ENCODE measurements at places on chromosomes 16 and 17.

DNA sequence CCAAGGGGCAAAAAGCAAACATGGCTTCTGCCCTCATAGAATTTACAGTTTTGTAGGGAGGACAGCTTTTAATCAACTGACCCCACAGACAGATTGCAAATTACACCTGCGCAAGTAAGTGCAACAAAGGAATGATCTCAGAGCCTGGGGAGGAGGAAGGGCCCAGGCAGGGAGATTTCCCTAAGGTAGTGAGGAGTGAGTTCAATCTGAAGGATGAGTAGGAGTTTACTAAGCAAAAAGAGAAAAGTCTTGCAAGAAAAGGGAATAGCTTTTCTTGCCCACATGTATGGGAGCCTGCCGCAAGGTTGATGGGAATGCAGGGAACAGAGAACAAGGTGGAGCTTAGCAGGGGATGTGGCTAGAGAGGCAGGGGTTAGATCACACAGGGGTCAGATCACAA is 1.6 kb upstream of the SOCS7 start:
- peaks cover 22% of the 10 kb centered on the region for H3K4me1 ChIP-seq
- DNase-seq, result no peak
- no peak overlapping the region for H3K4me3 ChIP-seq

GRCh38 chr17:61532826-61533225 is 58.2 kb downstream of the NACA2 start:
- H3K27me3 ChIP-seq, result no peaks in the 10 kb centered on the region
- no peaks in the 10 kb centered on the region for H3K36me3 ChIP-seq
- DNase-seq, result no peak
- H3K4me1 ChIP-seq, result no peaks in the 10 kb centered on the region
- H3K27ac ChIP-seq, result no peak overlapping the region

DNA sequence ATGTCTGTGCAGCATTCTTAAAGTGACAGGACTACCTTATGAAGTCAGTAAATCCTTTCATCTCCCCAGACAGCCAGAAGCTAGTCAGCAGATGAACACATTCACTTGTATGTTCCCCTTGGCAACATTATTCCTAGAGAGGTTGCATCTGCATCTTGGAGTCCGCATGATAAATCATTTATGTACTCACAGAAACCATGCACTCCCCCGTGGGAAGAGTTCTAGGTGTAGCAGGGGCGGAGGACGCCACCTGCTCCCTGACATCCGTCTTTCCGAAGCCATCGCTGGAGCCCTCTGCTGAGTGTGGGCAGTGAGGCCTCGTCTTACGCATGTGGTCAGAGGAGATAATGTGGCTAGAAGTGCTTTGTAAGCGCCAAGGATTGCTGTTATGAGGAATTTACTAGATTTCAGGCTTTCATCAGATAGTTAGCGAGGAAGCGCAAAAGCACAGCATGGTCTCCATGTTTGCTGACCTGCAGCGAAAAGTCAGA is 144.5 kb downstream of the RPTOR start:
- H3K4me1 ChIP-seq, result no peaks in the 10 kb centered on the region
- H3K4me3 ChIP-seq, result no peak overlapping the region
- no peak for DNase-seq
- no peak overlapping the region for H3K27ac ChIP-seq

DNA sequence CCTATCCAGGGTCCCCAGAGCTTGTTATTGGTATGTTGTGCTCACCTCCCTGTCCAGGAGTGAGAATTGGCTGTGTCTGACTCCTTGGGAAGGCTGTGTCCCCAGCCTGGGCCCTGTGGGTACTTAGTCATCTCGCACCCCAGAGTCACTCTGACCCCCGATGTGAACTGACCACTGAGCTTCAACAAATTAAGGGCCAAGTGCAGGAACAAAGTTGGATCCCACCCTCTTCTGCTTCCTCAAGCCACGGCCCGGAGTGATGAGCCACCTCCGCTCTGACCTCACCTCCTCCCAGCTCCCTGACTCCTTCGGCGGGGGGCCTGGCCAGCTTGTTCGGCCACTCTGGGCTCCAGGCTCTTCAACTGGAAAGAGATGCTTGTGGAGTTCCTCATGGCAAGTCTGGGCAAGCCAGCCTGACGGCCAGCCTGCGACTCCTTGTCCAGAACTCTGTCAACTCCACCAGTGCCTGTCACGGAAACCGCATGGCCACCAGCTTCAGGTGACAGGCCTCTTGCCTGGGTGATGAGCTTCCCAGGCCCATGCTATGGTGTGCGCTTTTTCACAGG is 22.3 kb upstream of the MPRIP start:
- peaks cover 2% of the 10 kb centered on the region for H3K4me1 ChIP-seq
- H3K27me3 ChIP-seq, result no peaks in the 10 kb centered on the region
- no peaks in the 10 kb centered on the region for H3K36me3 ChIP-seq
- no peak overlapping the region for H3K27ac ChIP-seq

GRCh38 chr16:70634861-70635260 is 11.5 kb upstream of the IL34 start:
- no peak overlapping the region for H3K4me3 ChIP-seq
- no peak overlapping the region for H3K27ac ChIP-seq
- DNase-seq, result no peak
- H3K36me3 ChIP-seq, result no peaks in the 10 kb centered on the region
- H3K4me1 ChIP-seq, result no peaks in the 10 kb centered on the region

DNA sequence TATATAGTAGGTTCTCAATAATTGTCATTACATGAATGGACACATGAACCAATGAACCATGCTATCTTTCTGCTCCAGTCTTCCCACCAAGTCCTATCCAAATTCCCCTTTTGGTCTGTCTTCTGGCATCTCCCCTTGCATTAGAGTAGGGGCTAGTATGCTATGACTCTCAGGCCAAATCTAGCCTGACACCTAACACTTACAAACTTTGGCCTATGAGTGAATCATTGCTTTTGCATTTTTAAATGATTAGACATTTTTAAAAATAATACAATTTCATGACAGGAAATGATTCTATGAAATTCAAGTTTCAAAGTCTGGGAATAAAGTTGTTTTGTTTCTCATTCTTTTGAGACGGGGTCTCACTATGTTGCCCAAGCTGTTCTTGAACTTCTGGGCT is 102.5 kb upstream of the MAF start:
- H3K4me1 ChIP-seq, result no peaks in the 10 kb centered on the region
- DNase-seq, result no peak
- no peak overlapping the region for H3K27ac ChIP-seq
- no peaks in the 10 kb centered on the region for H3K36me3 ChIP-seq
- no peaks in the 10 kb centered on the region for H3K27me3 ChIP-seq

GRCh38 chr16:76741623-76742022 is 449.4 kb upstream of the MON1B start:
- no peak overlapping the region for H3K4me3 ChIP-seq
- no peak overlapping the region for H3K27ac ChIP-seq
- no peaks in the 10 kb centered on the region for H3K27me3 ChIP-seq

DNA sequence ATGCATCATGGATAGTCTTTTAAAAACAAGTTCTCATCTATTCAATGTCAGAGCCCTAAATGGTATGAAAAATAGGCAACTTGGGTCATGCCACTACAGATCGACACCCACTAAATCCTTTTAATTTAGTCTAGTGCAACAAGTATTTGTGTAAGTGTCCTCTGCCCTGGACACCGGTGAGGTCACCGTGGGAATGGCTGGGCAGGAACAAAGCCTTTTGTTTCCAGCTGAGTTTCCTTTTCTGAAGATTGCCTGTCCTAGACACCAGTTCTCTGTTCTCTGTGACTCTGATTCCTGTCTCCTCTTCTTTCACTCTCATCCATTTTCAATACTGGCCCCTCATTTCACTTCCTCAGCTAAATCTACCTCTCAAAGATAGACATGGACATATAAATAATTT is 446.5 kb downstream of the MAF start:
- no peak overlapping the region for H3K4me3 ChIP-seq
- DNase-seq, result no peak
- H3K27me3 ChIP-seq, result no peaks in the 10 kb centered on the region
- no peaks in the 10 kb centered on the region for H3K4me1 ChIP-seq
- no peak overlapping the region for H3K27ac ChIP-seq
- H3K36me3 ChIP-seq, result no peaks in the 10 kb centered on the region

GRCh38 chr16:3088925-3089716 is 10.0 kb downstream of the ZSCAN10 start:
- H3K27ac ChIP-seq, result no peak overlapping the region
- H3K4me3 ChIP-seq, result no peak overlapping the region
- DNase-seq, result no peak
- no peaks in the 10 kb centered on the region for H3K27me3 ChIP-seq
- no peaks in the 10 kb centered on the region for H3K36me3 ChIP-seq

DNA sequence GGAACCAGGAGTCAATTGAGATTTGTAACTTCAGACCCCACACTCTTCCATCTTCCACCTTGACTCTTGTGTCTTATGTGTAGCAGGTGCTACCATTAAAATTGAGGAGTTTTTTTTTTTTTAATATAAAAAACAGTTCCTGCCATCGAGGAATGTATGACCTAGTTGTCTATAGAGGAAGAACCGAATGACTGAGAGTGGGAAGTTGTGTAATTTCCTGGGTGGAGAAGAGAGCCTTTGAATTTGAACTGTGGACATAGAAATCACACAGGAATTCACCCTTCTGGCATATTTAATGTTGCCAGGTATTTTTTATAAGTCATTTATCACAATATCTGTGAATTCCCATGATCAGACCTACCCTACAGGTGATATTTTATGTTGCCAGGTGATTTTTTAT is 22.0 kb downstream of the SP2 start:
- H3K4me3 ChIP-seq, result no peak overlapping the region
- no peaks in the 10 kb centered on the region for H3K27me3 ChIP-seq
- H3K4me1 ChIP-seq, result no peaks in the 10 kb centered on the region
- no peak overlapping the region for H3K27ac ChIP-seq

DNA sequence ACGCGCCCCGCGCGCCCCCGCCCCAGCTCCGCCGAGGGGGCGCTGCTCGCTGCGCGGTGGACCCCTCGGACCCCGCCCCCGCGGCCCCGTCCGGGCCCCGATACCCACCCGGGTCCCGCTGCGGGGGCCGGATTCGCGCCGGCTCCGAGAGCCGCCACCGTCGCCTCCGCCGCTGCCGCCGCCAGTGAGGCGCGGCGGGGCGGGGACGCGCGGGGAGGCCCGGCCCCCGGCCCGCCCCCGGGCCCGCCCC is at the start of gene TBC1D16:
TSS of gene TBC1D16 (minus strand) at position 186 of the 250 bp plus-strand sequence. CDS start 22,325 bp downstream, outside the sequence.
- no peaks in the 10 kb centered on the region for H3K36me3 ChIP-seq
- peak within 1 kb of the TSS; percentile 67 for H3K4me3 ChIP-seq
- H3K27ac ChIP-seq, result peak within 1 kb of the TSS; percentile 62
- peaks cover 29% of the 10 kb centered on the region for H3K27me3 ChIP-seq

DNA sequence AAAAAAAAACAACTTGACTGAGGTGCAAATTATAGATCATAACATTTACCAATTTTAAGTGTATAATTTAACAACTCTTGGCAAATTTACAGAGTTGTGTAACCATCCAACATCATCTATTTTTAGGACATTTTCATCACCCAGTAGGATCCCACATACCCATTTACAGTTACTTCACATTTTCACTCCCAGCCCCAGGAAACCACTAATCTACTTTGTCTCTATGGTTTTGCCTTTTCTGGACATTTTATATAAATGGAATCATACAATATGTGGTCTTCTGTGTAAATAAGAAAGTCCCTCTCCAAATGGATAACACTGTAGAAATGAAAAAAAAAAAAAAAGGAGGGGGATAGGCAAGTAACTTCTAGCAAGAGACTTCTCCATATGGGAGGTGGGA is 26.1 kb upstream of the XYLT1 start:
- DNase-seq, result no peak
- H3K4me1 ChIP-seq, result no peaks in the 10 kb centered on the region
- H3K4me3 ChIP-seq, result no peak overlapping the region
- no peak overlapping the region for H3K27ac ChIP-seq

DNA sequence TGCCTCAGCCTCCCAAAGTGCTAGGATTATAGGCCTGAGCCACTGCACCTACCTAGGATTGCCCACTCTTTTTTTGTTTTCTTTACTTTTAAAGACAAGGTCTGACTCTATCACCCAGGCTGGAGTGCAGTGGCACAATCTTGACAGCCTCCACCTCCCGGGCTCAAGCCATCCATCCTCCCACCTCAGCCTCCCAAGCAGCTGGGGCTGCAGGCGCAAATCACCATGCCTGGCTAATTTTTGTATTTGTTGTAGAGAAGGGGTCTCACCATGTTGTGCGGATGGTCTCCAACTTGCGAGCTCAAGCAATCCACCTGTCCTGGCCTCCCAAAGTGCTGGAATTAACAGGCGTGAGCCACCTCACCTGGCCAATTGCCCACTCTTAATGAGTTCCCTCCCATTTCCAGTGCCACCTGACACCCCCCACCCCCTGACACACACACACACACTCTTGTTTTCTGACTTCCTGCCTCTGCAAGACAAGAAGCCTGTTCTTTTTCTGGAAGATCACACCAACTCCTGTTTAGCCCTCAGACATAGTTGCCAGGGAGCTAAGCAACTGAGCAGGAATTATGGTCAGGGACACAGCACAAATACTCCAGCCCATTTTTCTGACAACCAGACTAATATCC is 2.6 kb downstream of the OVCA2 start:
- H3K4me1 ChIP-seq, result peaks cover 33% of the 10 kb centered on the region
- peaks cover 6% of the 10 kb centered on the region for H3K36me3 ChIP-seq
- H3K4me3 ChIP-seq, result no peak overlapping the region
- DNase-seq, result no peak

GRCh38 chr16:57270221-57271062 is 14.0 kb downstream of the PLLP start:
- no peaks in the 10 kb centered on the region for H3K36me3 ChIP-seq
- H3K27me3 ChIP-seq, result no peaks in the 10 kb centered on the region
- no peak overlapping the region for H3K27ac ChIP-seq
- peaks cover 43% of the 10 kb centered on the region for H3K4me1 ChIP-seq
- no peak for DNase-seq

- H3K36me3 ChIP-seq, result peaks cover 55% of the 10 kb centered on the region
- H3K4me1 ChIP-seq, result peaks cover 11% of the 10 kb centered on the region
- peak; percentile 53 for DNase-seq
- H3K27me3 ChIP-seq, result no peaks in the 10 kb centered on the region
Observed at GRCh38 chr16:30068750-30069610, 3.4 kb downstream of the ALDOA start.

DNA sequence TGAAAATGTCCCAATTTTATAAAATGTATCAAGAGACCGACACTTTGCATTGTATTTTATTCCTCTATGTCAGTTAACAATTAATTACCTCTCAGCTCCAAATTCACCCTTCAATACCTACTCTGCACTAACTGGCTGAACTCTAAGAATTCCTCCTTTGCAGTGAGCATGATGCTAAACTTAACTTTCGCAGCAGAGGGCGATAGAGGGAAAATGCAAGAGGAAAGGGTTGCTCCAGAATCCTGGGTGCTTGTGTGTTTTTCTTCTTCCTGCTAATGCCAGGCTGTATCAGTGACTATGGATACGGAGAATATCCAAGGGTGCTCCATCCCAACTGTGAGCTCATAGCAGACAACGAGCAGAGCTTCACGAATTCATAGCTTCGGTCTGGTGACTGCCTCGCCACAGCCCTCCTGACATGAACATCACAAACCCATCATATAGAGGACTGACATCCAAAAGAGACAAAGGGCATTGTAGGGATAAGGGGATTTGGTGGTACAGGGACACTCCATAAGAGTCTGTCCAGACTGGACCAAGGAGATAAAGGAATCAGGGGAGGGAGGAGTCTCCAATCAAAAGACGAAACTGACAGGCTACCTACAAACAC is 172.9 kb downstream of the STX8 start:
- no peak overlapping the region for H3K27ac ChIP-seq
- DNase-seq, result no peak
- no peaks in the 10 kb centered on the region for H3K4me1 ChIP-seq

Data from T-cell (primary cell).